CMK (cell line): ENCODE measurements at places on chromosomes 16 and 17.

DNA sequence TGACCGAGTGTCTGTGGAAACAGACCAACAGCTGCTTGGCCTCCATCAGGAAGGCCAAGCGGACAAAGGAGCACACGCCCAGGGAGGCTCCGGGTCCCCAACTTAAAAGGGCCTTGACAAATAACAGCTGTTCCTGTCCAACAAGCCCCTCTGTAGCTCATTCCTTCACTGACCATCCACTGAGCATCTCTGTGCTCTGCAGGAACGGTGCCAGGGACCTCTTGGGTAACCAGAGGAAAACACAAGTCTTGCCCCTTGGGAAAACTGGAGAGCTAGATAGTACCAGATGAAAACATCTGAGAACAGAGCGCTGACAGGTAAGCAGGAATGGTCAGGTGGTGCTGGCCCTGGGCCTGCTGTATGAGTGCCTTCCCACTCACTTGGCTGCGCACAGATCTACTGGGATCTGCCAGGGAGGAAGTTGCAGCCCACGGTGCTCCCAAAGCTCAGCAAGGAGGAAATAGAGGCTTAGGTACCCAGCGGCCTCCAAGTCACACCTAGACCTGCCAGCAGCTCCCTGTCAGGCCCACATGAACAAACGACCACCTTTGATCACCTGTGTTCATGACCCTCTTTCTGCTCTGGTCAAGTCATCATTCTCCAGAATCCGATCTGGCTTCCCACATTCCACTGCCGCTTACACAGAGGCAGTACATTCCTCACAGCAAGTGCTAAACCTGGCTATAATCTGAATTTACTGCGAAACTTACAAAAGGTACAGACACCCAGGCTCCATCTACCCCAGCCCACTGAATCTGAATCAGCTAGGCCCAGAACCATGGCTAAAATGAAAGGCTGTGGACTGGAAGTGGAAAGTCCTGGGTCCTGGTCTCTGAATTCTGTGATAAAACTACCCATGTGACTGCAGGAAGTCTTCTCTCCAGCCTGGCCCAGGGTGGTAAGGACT, 12.5 kb downstream of the DCAKD start:
- no peak for DNase-seq

GRCh38 chr17:38743556-38744171, 4.5 kb downstream of the PCGF2 start:
- DNase-seq: no peak

DNA sequence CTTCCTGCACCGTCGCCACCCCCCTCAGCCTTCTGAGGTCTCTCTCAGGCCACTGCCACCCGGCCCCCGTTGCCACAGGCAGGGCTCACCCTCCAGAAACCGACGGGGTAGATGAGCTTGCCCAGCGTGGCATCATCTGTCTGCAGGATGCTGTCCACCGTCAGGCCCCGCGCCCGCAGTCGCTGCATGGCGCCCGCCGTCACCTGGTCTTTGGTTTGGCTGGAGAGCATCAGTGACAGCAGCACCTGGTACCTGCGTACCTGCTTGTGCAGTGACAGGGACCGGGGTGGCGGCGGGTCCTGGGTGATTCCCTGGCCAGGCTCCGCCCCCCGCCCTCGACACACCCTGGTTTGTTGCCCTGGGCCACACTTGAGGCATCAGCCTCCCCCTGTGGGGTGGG, 3.1 kb downstream of the NTHL1 start:
- no peak for DNase-seq

GRCh38 chr17:46895171-46895570, 27.8 kb upstream of the GOSR2 start:
- DNase-seq: no peak

DNA sequence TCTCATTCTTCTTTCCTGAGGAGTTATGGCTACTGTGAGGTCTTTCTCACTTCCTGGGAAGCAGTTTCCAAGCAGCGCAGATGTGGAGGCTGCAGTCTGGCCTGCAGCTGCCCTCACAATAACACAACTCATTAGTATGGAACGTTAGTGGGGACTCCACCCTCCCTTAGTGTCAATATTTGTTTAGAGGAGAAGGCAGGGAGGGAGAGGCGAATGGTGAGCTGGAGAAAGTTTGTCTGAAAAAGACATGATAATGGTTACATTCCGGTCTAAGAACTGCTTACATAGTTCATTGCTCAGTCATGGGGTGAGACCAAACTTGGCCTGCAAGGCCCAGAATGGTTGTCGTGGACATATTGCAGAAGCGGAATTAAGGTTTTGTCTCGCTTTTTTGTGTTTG, 170.2 kb downstream of the HS3ST3B1 start:
- DNase-seq: no peak

DNA sequence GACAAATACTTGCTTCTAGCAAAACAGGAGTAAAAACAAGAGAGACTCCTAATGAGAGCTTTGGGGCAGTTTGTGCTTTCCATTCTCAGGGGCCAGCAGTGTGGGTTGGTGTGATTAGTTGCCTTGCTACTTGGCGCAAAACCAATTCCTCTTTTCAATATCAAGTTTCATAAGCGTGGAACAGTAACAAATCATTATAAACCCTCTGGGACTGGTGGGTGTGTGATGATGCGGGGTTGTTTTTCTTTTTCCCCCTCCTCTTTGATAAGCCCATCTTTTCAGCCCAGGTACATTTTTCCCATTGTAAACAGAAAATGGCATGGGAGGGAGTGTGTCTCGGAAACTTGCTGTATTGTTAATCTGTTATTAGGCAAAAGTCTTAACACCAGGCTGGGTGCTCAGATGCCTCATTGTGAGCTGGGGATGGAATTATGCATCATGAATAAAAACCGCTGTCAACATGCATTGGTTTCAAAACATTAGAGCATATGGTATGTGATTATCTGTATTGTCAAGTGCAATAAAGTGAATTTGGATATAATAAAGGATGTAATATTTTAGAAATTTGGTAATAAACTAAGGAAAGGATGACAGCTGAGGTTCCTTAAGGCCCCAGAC, 166.4 kb downstream of the CCDC182 start:
- no peak for DNase-seq

GRCh38 chr16:58110571-58111301, 18.4 kb downstream of the CFAP20 start:
- DNase-seq: no peak

GRCh38 chr16:67026570-67026969, 2.4 kb upstream of the CBFB start:
- DNase-seq: no peak

DNA sequence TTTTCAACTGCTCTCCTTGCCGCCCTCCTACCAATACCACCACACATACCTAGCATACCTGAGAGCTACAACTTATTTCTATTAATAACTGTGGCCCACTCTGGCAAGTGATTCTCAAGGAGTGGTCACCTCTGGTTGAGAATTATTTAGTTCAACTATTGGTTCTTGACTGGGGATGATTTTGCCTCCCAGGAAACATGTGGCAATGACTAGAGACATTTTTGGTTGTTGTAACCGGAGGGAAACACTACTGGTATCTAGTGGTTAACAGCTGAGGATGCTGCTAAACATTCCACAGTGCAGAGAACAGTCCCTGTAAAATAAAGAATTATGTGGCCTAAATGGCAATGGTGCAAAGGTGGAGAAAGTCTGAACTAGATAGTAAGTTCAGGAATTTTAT, 96.7 kb downstream of the TRIM37 start:
- DNase-seq: no peak

DNA sequence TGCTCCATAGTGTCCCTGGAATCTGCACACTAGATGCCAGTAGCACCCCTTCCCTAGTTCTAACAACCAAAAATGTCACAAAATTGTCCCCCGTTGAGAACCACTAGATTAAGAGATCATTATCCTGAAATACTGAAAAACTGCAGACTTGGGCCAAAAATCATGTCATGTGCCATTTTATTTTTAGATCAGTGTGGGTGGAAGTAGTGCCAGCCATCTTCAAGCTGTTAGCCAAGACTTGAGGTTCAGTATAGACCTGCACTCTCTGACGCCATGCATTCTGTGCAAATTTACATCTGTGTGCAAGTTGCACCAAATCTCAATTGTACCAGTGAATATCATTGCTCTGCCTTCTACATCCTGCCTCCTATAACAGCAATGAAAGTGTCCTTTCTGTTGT, 31.5 kb upstream of the NOL11 start:
- no peak for DNase-seq

DNA sequence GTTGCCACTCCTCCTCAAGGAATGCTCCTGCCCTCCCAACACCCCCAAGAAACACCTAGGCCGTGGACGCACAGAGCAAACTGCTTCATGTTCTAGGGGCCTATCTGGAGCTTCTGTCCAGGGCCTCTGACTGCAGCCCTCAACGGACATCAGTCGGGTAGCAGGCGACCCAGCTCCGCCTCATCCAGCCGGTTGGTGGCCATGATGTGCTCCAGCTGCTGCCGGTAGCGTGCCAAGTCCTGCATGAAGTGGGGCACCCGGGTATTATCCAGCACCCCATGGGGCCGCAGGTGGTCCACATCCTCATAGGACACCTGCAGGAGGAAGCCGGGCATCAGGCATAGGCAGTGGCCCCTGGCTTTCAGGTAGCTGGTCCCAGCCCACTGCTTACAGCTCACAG, 6.3 kb downstream of the NOL3 start:
- DNase-seq: no peak

- no peak for DNase-seq
Observed at GRCh38 chr17:74417178-74418045, 14.5 kb upstream of the GPRC5C start.
